ENCODE measurements at places on chromosomes 7 and 10. TPM values are rescaled to one million over a fixed set of nuclear protein-coding genes. Genes with fewer than 3 reads are reported as not detected.

The GPR85 gene
- 156 TPM for total RNA-seq

The ITPRID1 gene
- 5.3 TPM for total RNA-seq

The CLRN3 gene
- not detected for total RNA-seq

The DMBT1 gene
- under 0.01 TPM for total RNA-seq

The PLXDC2 gene
- 15.3 TPM for total RNA-seq

The VGF gene
- total RNA-seq, result 9.4 TPM

The CPVL gene
- 65.7 TPM for total RNA-seq

The C10orf71 gene
- total RNA-seq, result not detected
